ENCODE measurements at places on chromosomes 1 and 21. TPM values are rescaled to one million over a fixed set of nuclear protein-coding genes. Genes with fewer than 3 reads are reported as not detected.
A peak's percentile ranks its signal among the peaks of the same experiment; 100 is the strongest.

GRCh38 chr21:40054403-40054802 is 187.2 kb downstream of the PCP4 start:
- peaks cover 22% of the 10 kb centered on the region for H3K4me1 ChIP-seq
- H3K27me3 ChIP-seq, result no peaks in the 10 kb centered on the region
- no peak overlapping the region for H3K4me3 ChIP-seq
- H3K36me3 ChIP-seq, result no peaks in the 10 kb centered on the region
- H3K27ac ChIP-seq, result peak overlapping the region; percentile 86

USP21 gene
- total RNA-seq, result 22.9 TPM

DNA sequence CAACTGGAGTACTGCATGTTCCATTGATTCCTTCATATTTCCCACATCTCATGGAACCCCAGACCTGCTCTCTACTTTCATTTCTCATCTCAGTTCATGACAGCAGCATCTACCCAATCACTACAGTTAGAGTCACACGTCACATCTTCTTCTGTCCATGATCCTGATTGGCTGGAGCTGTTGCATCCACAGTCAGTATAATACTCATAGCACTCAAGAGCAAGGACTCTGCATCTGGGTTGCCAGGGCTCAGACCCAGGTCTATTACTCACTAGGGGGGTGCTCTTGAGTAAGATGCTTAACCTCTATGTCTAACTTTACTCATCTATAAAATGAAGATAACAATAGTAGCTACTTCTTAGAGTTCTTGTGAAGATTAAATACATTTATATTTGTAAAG is 4.4 kb upstream of the XPR1 start:
- no peak overlapping the region for H3K27ac ChIP-seq
- no peaks in the 10 kb centered on the region for H3K36me3 ChIP-seq
- no peak for DNase-seq
- no peak overlapping the region for H3K4me3 ChIP-seq
- H3K27me3 ChIP-seq, result no peaks in the 10 kb centered on the region

GRCh38 chr21:45800339-45801080 is 157.0 kb downstream of the PCBP3 start:
- no peak overlapping the region for H3K4me3 ChIP-seq
- no peak for DNase-seq
- peaks cover 4% of the 10 kb centered on the region for H3K27me3 ChIP-seq
- H3K36me3 ChIP-seq, result no peaks in the 10 kb centered on the region
- H3K4me1 ChIP-seq, result no peaks in the 10 kb centered on the region
- no peak overlapping the region for H3K27ac ChIP-seq

- H3K4me1 ChIP-seq, result peaks cover 15% of the 10 kb centered on the region
- no peaks in the 10 kb centered on the region for H3K36me3 ChIP-seq
- peak overlapping the region; percentile 93 for H3K27ac ChIP-seq
- peak overlapping the region; percentile 76 for H3K4me3 ChIP-seq
- H3K27me3 ChIP-seq, result no peaks in the 10 kb centered on the region
Measured at GRCh38 chr21:39184050-39184980, 1.1 kb upstream of the PSMG1 start.

DNA sequence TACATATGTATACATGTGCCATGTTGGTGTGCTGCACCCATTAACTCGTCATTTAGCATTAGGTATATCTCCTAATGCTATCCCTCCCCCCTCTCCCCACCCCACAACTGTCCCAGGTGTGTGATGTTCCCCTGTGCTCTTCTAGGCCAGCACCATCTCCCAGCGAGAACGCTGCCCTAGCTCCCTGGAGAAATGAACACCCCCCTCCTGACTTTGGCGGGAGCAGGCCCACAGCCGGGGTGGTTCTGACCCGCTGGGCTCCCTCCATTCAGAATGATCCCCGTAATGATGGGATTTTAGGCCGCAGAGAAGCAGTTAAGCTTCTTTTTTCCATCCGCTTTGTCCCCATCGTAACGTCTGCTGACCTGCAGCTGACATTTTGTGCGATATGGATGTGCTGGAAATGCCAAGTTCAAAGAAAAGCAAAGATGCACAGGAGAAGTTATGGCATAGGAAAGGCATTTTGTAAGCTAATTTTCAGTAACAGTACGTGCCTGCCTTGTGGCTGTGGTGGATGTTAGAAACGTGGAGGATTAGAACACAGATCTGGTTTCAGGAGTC is 39.3 kb downstream of the ELK4 start:
- H3K4me1 ChIP-seq, result peaks cover 12% of the 10 kb centered on the region
- H3K36me3 ChIP-seq, result peaks cover 1% of the 10 kb centered on the region
- H3K4me3 ChIP-seq, result peak overlapping the region; percentile 33
- DNase-seq, result no peak
- H3K27ac ChIP-seq, result peak overlapping the region; percentile 60

DNA sequence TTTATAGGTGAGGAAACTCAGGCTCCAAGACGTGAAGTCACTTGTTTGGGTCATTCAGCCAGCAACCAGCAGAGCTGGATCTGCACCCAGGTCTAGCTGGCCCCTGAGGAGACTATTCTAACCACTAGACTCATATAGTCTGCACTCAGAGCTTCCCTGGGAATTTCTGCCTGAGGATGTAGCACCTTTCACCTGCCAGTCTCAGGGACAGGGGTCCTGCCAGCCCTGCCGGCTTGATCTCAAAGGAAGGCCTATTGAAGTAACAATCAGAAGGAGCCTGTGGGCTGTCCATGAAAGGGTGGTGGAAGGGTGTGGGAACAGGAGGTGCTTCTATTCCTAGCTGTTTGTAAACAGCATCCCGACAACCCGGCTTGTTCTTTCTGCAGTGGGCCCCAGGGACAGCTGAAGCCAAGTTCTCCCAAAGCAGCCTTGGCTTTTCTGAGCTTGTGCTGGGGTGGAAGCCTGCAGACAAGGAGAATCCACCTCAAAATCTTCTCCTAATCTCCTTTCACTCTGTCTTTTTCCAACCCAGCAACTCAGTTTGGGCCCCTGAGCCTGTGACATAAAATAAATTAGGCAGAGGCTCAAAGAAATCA is 7.8 kb downstream of the LMOD1 start:
- H3K4me3 ChIP-seq, result peak overlapping the region; percentile 26
- H3K36me3 ChIP-seq, result no peaks in the 10 kb centered on the region
- no peak for DNase-seq
- no peaks in the 10 kb centered on the region for H3K4me1 ChIP-seq

- H3K4me1 ChIP-seq, result peaks cover 3% of the 10 kb centered on the region
- no peak overlapping the region for H3K27ac ChIP-seq
- no peak for DNase-seq
Measured at GRCh38 chr1:29047142-29047541, 76.6 kb downstream of the TMEM200B start.

DNA sequence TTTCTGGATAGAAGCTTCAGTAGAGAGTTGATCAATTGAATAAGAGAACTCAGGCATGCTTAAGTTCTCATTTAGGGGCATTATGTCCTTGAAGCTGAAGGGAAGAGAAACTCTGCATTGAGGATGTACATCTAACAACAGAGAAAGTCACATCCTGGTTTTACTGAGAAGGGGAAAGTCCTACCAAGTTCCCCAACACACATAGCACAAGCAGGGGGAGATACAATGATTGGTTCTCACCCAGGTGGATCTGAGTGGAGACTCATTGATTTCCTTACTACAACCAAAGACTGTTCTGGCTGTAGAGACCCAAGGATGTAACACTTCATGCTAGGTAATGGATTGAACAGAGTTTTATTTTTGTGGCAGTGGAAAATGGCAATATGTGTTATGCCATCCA is 1.0 kb upstream of the KRTAP20-1 start:
- H3K4me3 ChIP-seq, result no peak overlapping the region
- H3K27me3 ChIP-seq, result no peaks in the 10 kb centered on the region
- H3K4me1 ChIP-seq, result no peaks in the 10 kb centered on the region

DNA sequence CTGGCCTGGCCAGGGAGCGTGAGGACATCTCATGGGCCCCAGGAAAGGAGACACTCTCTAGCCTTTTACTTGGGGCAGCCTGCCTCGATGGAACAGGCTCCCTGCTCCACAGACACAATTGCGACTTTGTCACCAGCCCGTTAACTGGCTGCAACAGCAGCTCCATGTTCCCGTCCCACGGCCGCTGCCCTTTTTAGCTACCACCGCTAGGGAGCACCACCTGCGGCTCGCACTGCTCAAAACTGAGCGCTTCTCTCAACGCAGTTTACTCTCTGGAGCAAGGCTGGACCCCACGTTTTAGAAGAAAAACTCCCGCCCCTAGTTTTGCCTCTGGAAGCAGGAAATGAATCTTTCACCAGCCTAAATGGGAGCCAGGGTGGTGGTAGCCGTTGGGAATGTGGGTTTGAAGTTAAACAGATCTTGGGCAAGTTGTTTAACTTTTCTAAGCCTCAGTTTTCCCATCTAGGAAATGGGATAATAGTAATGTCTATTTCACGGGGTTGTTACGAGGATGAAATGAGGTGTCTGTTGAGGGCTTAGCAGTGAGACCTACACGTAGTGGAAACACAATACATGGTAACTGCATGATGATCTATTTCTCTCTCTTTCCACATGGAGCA is 3.5 kb upstream of the LRRC38 start:
- no peaks in the 10 kb centered on the region for H3K4me1 ChIP-seq
- no peak overlapping the region for H3K27ac ChIP-seq
- H3K27me3 ChIP-seq, result peaks cover 38% of the 10 kb centered on the region
- no peak overlapping the region for H3K4me3 ChIP-seq
- peak; percentile 26 for DNase-seq

DNA sequence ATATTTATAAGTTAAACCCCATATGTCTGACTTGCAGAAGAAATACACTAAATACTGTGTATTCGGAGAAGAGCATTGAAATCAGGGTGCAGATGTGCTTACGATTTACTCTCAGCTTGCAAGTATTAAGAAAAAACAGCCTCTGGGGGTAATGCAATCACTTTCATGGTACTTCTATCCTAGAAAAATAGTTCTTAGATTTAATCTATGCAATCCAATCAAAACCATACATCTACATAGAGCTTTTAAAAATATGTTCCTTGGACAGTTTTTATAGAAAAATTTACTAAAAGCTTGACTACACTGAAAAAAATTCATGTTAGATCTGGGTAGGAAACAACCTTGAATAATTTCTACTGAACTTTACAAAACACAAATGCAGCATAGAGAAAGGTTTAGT is 890.3 kb upstream of the ADGRL2 start:
- H3K27ac ChIP-seq, result no peak overlapping the region
- H3K4me3 ChIP-seq, result no peak overlapping the region
- H3K4me1 ChIP-seq, result no peaks in the 10 kb centered on the region
- H3K36me3 ChIP-seq, result no peaks in the 10 kb centered on the region
- no peak for DNase-seq

LRRC40 gene
- 32.7 TPM for total RNA-seq

GRCh38 chr1:180456191-180456590 is 46.2 kb downstream of the ACBD6 start:
- H3K27ac ChIP-seq, result no peak overlapping the region
- no peaks in the 10 kb centered on the region for H3K27me3 ChIP-seq
- H3K4me1 ChIP-seq, result no peaks in the 10 kb centered on the region
- DNase-seq, result no peak
- H3K36me3 ChIP-seq, result peaks cover 9% of the 10 kb centered on the region

DNA sequence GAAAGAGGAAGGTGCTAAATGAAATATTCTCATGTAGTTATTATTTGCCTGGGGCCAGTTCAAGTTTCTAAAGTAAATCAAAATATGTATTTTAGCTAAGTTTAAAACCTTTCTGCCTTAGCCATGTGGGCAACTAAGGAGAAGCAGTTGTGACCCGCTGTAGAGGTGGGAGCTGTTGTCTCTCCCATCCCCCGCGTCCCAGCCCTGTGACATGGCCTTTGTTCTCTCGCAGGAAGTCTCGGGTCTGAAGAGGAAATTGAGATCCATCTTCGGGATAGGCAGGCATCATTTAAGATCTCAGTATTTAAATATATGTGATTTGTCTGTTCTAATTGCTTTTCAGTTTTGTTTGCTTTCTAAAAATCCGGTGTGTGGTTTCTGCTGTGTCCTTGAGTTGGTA is 121.5 kb downstream of the CAMTA1 start:
- no peaks in the 10 kb centered on the region for H3K4me1 ChIP-seq
- DNase-seq, result no peak
- no peak overlapping the region for H3K27ac ChIP-seq
- no peak overlapping the region for H3K4me3 ChIP-seq

DNA sequence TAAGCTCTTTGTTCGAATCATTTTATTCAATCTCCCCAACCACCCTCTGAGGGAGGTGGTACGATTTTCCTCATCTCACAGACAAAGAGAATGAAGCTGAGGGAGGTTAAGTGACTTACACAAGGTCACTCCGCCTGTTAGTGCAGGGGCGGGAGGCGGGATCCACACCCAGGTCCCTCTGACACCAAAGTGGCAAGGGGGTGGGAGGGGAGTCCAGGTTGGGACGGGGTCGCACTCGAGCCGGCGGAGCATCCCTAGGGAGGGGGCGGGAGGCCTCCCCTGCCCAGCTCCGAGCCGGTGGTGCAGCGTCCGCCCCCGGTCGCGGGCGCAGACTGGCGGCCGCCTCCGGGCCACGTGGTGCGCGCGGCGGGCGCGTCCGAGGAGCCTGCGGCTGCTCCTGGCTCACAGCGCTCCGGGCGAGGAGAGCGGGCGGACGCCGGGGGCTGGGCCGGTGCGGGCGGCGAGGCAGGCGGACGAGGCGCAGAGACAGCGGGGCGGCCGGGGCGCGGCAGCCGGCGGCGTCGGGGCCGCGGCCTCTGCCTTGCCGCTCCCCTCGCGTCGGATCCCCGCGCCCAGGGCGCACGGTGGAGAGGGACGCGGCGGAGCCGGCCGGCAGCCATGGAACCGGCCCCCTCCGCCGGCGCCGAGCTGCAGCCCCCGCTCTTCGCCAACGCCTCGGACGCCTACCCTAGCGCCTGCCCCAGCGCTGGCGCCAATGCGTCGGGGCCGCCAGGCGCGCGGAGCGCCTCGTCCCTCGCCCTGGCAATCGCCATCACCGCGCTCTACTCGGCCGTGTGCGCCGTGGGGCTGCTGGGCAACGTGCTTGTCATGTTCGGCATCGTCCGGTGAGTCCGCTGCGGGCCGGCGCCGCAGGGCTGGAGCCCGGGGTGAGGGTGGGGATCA is at the start of gene OPRD1:
Gene OPRD1, plus strand, starts transcription at position 405 of the 903 bp plus-strand sequence. Its CDS starts 214 bp downstream, at position 619.
- no peak within 1 kb of the TSS for H3K4me3 ChIP-seq
- no peak within 1 kb of the TSS for H3K27ac ChIP-seq
- peaks cover 55% of the 10 kb centered on the region for H3K27me3 ChIP-seq

CREG1 gene
- total RNA-seq, result 120 TPM

- H3K27ac ChIP-seq, result no peak overlapping the region
- no peak for DNase-seq
- H3K27me3 ChIP-seq, result no peaks in the 10 kb centered on the region
- H3K36me3 ChIP-seq, result no peaks in the 10 kb centered on the region
- H3K4me3 ChIP-seq, result no peak overlapping the region
- H3K4me1 ChIP-seq, result peaks cover 9% of the 10 kb centered on the region
Measured at GRCh38 chr1:206062464-206062863, 9.5 kb downstream of the RHEX start.

RCC2 gene
- total RNA-seq, result 16.5 TPM

ICOSLG gene
- total RNA-seq, result 1.2 TPM

GRCh38 chr1:55196433-55197035 is 18.6 kb downstream of the USP24 start:
- no peak overlapping the region for H3K27ac ChIP-seq
- DNase-seq, result no peak
- peaks cover 5% of the 10 kb centered on the region for H3K36me3 ChIP-seq
- no peaks in the 10 kb centered on the region for H3K27me3 ChIP-seq
- H3K4me1 ChIP-seq, result peaks cover 70% of the 10 kb centered on the region

GRCh38 chr1:6827079-6827478 is 41.8 kb downstream of the CAMTA1 start:
- H3K4me3 ChIP-seq, result no peak overlapping the region
- no peaks in the 10 kb centered on the region for H3K27me3 ChIP-seq
- no peak for DNase-seq
- H3K4me1 ChIP-seq, result peaks cover 23% of the 10 kb centered on the region
- H3K36me3 ChIP-seq, result no peaks in the 10 kb centered on the region
- H3K27ac ChIP-seq, result no peak overlapping the region

- no peaks in the 10 kb centered on the region for H3K4me1 ChIP-seq
- H3K27me3 ChIP-seq, result no peaks in the 10 kb centered on the region
- DNase-seq, result no peak
- no peaks in the 10 kb centered on the region for H3K36me3 ChIP-seq
Measured at GRCh38 chr1:90821152-90821787, 104.2 kb upstream of the BARHL2 start.

ACTA1 gene
- total RNA-seq, result not detected

BRINP3 gene
- 25.5 TPM for total RNA-seq
